Kidney (tissue), 22 donors: ENCODE measurements at places on chromosomes 11 and 22.

- no peak for DNase-seq
Measured at GRCh38 chr11:18726040-18726439, at the start of gene IGSF22. TSS of gene IGSF22 (minus strand) at chr11:18726188. CDS start at chr11:18724236, 1,952 bp downstream.

GRCh38 chr11:3867209-3868091 is 12.0 kb downstream of the STIM1 start:
- no peak for DNase-seq

- peak; percentile 53 for DNase-seq
Measured at GRCh38 chr22:37244114-37244921, at the start of gene RAC2. TSS of gene RAC2 (minus strand) at chr22:37244269. CDS start at chr22:37244148, 121 bp downstream.

DNA sequence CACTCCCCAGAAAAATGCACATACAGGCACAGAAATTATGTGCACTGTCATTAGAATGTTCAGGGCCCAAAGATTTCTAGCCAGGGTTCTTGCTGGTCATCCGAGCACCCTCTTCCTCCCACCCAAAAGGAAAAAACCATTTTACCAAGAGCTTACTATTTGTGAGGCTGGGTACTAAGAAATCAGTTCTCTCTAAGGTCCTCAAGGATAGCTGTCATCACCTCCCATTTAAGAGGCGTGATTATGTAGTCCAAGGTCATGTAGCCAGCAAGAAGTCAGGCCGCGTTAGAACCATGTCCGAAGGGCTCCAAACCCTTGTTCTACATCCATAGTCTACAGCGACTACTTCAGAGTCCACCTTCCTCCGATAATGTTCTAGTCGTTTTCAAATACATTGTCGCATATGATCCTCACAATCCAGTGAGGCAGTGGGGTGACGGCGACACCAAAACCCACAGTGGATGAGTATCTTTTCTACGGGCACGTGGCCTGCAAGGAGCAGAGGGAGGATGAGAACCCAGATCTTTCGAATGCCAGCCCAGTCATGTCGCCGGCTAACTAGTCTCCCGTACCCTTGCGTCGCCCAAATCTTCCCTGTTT is 634 bp downstream of the TIMM8B start:
- no peak for DNase-seq

- DNase-seq = no peak
Measured at GRCh38 chr11:68974421-68975194, 6.2 kb downstream of the MRGPRD start.

GRCh38 chr22:18947905-18948304 is 11.8 kb upstream of the PRODH start:
- DNase-seq = no peak

- no peak for DNase-seq
Measured at GRCh38 chr11:91023731-91024130, 800.9 kb upstream of the CHORDC1 start.

DNA sequence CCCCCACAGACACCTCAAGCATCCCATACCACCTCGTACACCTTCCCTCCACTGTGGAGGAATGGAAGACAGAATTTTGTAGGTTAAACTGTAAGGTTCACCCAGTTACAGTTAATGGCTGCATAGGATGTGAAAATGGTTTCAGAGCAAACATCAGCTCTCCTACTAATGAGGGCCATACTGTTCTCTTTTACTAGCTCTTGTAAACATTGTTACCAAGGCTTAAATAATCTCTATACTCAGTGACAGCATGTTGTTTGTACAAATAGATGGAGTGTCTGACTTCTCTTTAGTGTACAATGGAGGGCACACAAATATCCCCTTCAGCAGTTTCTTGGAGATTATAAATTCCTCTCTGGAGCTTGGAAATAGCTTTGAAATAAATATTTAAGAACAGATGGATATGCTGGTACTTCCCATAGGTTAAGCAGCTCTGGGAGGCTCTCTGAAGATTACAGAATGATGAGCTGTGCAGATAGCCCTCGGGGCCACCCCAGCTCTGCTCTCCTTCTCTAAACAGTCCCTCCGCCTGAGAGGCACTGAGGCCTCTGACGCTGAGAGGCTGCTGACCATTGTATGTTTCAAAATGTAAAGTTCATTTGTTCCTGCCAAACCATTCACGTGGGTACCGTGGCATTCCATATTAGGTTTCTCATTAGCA is 25.7 kb downstream of the TTC12 start:
- no peak for DNase-seq

GRCh38 chr22:24965822-24966626 is 13.5 kb downstream of the KIAA1671 start:
- peak; percentile 31 for DNase-seq
